MV-4-11 (cell line): ENCODE measurements at places on chromosomes 2 and 18.

- no peak for DNase-seq
Measured at GRCh38 chr2:54606393-54606958, 117.0 kb upstream of the EML6 start.

GRCh38 chr18:79798999-79799370 lies 1.2 kb downstream of the KCNG2 start:
- no peak for DNase-seq

DNA sequence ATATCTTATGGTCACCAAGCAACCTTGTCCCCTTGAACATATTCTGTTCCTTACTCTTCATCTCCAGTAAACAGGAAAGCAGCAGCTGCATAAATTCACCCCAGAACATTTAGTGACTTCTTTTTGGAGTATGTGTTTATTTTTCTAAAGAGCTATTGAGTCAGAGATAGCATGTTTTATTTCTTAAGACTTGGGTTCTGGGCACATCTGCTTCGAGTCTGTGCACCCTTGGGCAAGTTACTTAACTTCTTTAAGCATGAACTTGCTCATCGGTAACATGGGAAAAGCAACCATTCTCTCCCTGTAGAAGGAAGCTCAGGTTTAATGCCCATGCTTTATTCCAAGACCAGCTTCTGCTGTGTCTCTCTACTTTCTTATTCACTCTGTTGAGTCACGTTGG lies 309.3 kb upstream of the MEX3C start:
- no peak for DNase-seq

GRCh38 chr2:38074764-38075506 lies 1.0 kb downstream of the CYP1B1 start:
- DNase-seq: no peak

DNA sequence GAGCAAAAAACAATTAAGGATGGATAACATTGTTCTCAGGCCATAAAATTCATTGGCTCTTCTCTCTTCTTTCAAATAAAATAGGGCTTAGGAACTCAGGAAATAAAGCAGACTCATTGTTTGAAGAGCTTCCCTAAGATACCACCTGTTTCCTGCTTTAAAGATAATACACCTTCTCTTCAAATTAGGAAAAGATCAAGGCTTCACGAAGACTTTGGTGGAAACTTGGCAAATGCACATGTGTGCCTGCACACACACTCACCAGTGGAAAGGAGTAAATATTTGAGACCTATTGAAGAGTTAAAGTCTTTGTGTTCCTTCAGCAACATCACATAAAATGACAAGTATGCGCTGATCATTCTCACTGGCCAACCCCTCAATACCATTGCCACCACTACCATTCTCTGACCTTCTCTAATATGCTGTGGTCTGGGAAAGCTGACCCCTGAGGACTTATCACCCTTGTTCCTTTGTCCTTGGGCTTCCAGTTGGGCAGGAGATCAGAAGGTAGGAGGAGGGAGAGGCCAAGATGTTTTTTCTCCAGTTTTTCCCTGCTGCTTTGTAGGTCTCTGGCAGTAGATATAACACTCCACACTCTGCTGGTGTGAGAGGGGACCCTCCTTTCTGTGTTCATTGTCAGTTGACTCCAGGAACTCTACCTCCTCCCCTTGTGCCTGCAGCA lies 53.5 kb upstream of the SPOPL start:
- no peak for DNase-seq

DNA sequence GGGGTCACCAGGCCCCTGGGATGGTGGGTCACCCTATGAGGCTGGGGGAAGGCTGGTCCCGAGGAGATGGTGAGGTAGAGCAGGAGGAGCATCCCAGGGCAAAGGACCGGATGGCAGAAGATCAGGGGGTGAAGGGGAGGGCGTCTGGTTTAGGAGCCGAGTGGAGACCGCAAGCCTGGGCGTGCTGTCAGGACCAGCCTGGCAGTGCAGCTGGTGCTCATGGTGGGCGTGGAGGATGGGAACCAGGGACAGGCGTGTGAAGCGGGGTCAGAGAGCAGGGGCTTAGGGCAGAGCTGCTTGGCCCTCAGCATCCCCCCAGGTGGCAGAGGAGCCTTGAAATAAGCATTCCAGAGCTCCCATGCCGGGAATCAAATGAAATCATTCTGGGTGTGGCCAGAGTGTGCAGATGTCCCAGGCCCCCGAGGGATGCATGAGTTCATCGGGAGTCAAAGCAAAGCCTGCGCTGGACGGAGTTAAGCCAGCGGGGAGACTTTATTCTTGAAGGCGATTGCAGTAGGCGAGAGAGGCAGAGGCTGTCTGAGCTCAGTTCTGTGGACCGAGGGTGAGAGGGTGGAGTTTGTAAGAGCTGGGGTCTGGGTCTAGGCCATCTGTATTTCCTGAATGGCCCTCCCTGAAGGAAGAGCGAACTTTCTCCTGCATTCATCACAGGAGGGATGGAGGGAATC lies 33.1 kb upstream of the MBP start:
- no peak for DNase-seq

DNA sequence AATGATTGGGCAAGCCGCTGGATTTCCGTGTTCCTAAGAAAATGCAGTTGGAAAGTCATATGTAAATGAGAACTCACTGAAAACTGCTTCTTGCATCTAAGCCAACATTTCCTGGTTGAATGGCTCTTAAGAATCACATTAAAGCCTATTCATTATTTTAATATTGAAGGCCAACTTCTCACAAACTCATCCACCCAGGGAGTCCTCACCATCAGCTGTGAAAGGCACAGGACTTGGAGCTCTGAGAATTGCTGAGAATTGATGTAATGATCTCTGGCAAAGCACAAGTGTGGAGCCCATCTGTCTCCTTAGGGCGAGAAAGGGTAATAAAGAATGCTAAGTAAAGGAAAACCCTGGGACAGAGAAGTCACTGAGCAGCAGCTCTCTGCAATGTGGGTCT lies 55.9 kb upstream of the APCDD1 start:
- DNase-seq: no peak

DNA sequence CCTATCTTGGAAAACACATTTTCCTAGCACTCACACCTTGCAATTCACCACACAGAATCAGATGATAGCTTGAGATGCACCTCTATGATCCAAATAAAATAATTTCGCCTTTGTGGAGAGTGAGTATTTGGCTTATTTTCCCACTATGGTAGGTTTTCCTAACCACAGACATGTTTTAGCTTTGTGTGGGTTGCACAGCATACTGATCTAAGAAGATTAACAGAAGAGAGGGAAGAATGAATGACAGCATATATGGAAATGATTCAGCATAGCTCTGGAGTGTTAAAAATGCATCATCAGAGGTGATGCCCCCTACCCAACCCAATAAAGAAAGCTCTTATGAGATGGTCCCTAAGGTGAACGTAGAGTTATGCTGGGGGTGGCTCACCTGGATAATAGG lies 72.5 kb downstream of the GCA start:
- no peak for DNase-seq

GRCh38 chr2:60560734-60561644 lies 7.5 kb upstream of the BCL11A start:
- peak; percentile 91 for DNase-seq

DNA sequence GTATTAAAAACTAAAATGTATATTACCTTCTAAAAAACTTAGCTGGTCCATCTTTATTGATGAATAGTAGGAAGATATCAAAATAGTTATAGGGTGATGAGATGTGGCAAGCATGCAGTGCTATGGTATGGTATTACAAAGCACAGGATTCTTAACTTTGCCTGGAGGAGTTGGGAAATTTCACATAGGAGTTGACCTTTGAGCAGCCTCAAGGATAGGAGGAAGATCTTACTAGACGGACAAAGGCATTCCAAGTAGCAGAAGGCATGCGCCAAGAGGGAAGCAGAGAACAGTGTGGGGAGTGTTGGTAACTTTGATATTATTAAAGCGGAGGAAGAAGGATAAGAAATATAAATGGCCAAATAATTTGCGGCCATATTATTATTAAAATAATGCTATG lies 60.0 kb downstream of the TTC21B start:
- DNase-seq: no peak

DNA sequence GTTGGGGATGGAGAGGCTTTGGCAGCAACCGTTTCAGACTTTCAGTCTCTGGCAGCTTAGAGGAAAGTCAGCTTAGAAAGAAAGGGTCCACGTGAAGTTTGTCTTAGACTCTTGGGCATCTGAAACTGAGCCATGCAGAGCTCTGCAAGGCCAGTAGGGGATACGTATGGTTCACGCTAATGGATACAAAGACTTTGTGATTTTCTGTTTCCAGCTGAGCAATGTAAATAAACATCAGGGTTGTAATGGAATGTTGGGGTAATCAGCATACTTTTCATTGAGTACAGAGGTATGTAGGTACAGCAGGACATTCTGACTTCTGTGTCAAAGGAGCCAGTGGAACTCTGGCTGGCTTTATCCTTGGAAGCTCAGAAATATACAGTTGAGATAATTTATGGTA lies 31.0 kb downstream of the RALB start:
- DNase-seq: no peak

GRCh38 chr2:71941726-71942525 lies 205.7 kb downstream of the CYP26B1 start:
- DNase-seq: no peak

DNA sequence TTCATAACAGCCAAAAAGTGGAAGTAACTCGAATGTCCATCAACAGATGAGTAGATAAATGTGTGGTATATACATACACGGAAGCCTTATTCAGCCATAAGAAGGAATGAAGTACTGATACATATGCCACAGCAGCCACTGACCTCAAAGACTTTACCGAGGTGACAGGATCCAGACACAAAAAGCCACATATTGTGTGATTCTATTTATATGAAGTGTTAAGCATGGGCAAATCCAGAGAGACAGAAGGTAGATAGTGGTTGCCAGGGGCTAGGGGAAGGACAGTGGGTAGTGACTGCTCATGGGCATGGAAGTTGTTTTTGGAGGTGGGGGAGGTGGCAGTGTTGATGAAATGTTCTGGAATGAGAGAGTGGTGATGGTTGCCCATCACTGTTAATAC lies 33.9 kb downstream of the ZAP70 start:
- peak; percentile 86 for DNase-seq

GRCh38 chr18:7000484-7001096 lies 117.0 kb downstream of the LAMA1 start:
- DNase-seq: no peak

- DNase-seq: no peak
Measured at GRCh38 chr2:25168256-25169072, at the start of gene POMC. POMC (minus strand) TSS chr2:25168580; CDS start chr2:25164772, 3,808 bp downstream.

DNA sequence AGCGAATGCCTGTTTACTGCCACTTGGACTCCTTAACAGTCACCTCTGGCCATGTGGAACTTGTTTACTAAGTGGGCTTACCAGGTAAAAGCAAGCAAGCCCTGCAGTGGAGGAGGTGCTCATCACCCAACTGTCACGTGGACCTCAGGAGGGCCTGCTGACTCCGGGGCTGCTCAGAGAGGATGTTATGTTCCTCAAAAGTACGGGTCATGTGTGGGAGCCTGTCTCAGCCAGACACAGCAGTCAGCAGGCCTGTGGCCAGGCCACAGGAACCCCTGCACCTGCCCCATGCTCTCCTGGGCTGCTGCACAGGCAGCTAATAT lies 36.2 kb downstream of the AMER3 start:
- DNase-seq: no peak

GRCh38 chr2:149178612-149179011 lies 140.1 kb downstream of the LYPD6B start:
- DNase-seq: no peak

DNA sequence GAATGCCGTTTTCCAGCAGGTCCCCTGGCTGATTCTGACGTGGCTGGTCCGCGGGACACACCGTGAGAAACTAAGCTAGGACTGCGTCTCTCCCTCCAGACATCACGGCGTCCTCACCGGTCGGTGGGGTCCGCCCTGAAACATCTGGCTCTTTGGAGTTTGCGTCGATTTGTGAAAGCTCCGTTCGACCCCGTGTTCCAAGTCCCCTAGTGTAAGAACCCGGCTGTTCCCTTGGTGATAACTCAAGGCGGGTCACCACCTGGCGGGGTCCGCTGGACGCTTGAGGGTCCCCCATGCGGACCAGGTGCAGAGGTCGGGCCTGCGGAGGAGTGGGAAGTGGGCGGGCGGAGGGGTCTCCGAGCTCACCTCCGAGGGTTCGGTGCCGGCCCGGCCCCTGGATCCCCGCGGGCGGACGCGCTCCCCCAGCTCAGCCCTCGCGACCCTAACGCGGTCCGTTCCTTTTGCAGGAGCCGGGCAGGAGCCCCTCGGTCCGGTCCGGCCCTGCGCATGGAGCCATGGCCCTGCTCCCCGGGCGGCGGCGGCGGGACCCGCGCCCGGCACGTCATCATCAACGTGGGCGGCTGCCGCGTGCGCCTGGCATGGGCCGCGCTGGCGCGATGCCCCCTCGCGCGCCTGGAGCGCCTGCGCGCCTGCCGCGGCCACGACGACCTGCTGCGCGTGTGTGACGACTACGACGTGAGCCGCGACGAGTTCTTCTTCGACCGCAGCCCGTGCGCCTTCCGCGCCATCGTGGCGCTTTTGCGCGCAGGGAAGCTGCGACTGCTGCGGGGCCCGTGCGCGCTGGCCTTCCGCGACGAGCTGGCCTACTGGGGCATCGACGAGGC lies 65.6 kb downstream of the KCNG2 start:
- DNase-seq: no peak

DNA sequence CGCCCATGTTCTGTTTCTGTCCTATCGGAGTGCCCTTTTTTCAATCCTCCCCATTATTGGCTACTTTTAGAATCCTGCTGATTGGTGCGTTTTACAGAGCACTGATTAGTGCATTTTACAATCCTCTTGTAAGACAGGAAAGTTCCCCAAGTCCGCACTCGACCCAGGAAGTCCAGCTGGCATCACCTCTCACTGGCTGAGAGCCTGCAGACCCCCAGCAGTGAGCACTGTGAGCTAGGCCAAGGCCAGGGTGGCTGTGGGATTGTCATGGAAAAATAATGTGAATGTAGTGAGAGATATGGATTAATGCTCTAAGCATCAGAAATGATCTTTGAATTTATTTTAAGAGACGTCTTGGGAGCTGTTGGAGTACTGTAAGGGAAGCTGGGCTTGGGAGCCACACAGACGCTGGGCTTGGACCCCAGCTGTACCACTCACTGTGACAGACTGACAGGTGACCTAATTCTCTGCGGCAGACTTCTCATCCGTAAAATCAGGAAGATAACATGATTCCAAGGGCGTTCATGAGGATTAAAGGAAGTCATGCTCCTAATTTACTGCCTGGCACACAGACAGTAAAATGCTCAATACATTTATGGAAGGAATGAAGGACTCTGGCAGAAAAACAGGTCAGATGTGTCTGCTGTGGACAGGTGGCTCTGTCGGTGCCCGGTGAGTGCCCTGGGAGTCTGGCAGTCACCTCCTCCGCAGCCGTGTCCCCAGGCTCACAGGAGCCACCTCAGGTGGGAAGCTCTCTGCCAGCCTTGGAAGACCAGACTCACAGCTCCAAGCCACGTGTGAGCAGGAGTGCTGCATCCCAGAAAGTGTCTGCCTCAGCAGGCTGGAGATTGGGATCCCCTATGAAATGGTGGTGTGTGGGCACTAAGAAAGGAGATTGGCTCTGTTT lies 105.5 kb downstream of the FAM168B start:
- no peak for DNase-seq

- DNase-seq: no peak
Measured at GRCh38 chr2:74983631-74984392, 25.4 kb downstream of the POLE4 start.
